ENCODE measurements at places on chromosomes 13 and 19.

DNA sequence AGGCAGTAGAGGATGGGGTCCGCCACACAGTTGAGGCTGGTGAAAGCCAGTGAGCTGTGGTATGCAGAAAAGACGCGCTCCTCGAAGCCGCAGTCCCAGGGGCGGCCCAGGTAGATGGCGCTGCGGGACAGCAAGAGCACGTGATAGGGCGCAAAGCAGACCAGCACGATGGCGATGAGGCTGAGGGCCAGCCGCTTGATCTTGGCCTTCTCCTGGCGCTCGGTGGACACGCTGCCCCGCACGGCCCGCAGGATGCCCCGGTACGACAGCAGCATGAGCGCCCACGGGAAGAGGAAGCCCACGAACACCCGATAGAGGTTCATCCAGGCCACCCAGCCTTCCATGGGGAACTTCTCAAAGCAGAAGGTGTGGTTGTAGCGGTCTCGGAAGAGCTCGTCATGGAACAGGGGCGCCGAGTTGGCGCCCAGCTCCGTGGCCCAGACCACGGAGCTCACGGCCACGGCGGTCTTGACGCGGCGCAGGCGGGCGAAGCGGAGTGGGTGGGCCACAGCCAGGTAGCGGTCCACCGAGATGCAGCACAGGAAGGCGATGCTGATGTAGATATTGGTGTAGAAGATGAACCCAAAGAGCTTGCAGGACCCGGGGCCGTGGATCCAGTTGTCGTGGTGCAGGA, 6.5 kb upstream of the OPA3 start:
- DNase-seq: no peak

DNA sequence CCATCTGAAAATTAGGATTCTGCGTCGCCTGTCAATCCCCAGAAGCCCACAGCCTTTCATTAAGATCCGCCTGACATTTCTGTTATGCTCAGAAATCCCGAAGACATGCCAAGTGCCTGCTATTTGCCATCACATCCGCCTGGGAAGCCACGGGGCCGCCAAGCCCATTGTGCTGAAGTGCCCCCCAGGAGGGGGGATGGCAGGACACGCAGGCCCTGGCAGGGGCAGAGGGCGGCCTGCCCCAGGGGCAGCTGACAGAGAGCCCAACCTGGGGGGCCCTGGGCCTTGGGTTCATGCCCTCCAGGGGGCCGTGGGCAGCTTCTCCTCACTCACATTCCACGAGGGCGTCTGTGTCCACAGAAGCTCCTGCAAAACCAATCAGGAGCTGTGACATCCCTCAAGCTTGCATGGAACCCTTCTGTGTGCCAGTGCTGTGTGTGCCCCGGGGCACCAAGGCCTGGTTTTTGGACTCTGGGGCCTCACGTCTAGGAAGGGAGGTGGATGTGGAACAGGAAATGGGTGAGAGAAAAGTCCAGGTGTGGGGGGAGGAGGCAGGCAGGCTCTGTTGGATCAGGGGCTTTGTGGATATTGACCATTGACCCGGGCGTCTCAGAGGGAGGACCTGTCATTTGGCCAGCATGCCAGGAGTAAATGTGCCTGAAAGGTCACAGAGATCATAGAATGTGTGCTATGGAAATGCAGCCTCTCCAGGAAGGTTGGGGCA, 122.9 kb downstream of the URI1 start:
- no peak for DNase-seq

DNA sequence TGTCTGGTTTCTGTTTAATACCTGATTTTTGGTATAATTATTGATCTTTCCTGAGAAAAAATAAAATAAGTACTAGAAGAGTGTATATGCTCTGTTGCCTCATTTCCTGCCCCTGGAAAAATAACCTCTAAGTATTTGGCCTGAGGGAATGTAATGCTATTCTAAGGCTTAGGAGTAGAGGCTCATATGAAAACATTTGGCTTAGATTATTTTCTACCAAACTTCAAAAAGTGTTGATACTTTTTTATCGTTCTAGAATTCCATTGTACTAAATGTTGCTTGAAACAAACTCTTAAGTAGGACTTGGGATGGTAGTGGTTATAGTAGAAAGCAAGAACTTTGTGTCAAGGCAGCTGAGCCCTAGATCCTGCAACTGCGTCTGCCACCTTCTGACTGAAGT, 57.8 kb downstream of the COG3 start:
- DNase-seq: no peak

GRCh38 chr13:24625331-24625731, 54.9 kb upstream of the ATP12A start:
- DNase-seq: no peak

DNA sequence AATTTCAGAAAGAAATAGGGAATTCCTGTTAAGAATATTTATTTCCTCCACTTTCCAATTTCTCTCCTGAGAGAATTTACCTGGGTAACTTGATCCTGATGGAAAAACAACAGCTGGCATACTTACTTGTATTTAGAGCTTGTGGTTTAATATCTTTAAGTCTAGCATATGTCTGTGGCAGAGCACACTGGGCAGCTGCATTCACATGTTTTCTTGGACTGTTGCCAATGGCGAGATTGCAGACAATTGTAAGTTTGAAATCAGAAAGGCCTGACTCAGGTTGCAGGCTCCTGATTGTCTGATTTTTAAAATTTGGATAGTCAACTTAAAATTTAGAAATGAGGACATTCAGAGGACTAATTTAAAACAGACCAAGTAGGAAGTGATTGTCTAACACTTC, 66.9 kb downstream of the NHLRC3 start:
- no peak for DNase-seq

DNA sequence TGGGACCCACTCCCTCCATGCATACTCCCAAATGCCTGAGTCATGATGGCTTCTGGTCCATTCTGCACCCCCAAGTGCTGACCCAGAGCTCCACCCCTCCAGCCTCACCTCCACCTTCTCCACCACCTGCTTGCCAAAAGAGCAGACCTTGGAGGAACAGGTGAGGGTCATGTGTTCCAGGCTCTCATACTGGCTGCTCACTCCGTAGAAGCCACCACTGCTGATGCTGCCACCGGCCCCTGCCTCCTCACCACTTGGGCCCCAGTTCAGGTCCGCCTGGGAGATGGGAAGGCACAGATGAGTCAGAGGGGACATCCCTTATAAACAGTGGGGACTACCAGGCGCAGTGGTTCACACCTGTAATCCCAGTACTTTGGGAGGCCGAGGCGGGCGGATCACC, 7.9 kb downstream of the CD37 start:
- DNase-seq: no peak

DNA sequence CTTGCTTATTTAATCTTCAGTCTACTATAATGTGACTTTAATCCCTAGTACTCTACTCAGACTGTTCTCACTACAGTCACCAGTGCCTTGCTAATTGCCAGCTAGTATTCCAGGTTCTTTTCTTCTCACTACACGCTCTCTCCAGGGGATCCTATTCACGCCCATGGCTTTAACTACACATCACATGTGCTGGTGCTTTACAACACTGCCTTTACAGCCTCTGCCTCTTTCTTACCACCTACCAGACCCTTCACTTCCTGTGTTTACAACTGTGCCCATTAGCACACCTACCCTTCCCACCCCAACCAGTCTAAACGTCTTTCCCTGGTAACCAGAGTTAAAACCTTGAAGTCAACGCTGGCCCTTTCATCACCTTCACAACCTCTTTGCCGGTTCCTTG, 249.5 kb downstream of the DNAJC15 start:
- no peak for DNase-seq

GRCh38 chr19:46785980-46786235, 2.5 kb downstream of the SLC1A5 start:
- no peak for DNase-seq

GRCh38 chr13:46531953-46532352, 21.0 kb upstream of the LRCH1 start:
- no peak for DNase-seq

DNA sequence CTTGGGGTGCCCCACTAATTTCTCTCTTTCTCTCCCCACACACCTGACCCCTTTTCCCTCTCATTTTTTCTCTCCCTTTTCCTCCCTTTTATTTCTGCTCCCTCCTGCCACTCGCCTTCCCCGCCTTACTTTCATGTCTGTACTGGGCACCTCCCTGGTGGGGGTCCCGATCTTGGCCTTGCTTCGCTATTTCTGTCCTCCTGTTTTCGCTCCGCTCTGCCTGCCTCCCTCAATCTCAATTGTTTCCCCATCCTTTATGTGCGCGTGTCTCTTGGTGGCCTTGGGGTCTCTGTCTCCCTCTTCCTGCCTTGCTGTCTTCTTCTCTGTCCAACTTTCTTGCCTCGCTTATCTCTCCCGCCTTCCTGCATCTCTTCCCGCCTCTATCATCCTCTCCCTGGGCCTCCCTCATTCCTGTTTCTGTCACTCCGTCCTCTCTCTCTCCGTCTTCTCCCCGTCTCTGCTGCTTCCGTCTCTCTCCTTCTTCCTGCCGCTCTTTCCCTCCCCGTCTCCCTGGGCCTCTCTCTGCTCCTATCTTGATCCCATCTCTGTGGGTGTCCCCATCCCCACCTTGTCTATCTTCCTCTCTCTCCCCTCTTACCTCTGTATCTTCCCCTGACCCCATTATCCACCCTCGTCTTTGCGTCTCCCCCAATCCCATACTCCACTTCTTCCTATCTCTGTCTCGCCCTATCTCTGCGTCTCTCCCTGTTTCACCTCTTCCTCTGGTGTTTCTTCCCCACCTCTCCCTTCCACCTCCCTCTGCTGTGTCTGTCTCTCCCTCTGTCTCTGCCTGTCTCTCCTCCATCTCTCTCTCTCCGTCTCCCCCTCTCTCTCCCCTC, 4.0 kb downstream of the GRIN2D start:
- DNase-seq: no peak

DNA sequence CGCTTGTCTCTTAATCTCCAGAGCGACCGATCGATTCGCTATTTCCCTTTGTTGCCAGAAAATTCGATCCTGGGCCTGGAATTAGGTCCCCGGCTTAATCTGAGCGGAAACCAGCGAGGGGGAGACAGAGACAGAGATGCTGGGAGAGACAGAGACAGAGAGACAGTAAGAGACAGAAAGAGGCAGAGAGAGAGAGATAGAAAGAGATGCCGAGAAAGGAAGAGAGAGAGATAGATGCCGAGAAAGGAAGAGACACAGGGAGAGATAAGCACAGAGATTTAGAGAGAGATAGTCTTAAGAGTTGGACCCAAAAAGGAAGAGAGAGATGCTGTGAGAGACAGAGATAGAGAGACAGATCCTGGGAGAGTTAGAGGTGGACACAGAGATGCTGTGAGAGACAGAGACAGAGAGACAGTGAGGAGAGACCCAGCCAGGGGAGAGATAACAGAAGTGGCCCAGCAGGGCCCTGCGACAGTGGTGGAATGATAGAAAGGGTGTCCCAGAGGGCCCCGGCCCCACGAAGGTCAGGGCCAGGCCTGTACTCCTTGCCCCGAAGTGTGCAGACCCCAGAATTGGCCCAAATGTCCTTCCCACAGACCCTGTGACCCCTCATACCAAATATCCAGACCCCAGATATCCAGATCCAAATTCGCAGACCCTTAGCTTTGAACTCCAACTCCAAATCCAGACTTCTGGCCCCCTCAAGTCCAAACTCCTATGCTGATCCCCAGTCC, 1.3 kb downstream of the ERFL start:
- DNase-seq: no peak

DNA sequence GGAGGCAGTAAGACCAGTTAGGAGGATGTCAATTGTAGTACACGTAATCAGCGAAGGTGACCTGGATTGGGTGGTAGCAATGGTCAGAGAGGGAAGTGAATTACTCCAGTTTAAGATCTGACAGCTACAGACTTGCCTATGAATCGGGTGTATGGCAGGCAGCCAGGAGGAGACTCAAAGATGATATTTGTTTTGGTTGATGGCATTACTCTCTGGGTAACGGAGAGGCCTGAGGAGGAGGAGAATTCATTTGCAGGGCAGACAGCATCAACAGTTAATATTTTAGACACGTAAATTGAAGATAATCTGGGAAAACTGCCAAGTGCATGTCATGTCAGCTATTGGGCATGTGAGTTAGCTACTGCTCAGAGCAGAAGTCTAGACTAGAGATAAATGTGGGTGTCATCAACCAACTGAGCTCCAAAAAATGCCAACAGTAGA, 109.2 kb downstream of the SGCG start:
- no peak for DNase-seq

GRCh38 chr13:110737555-110737954, 24.1 kb downstream of the ING1 start:
- no peak for DNase-seq

- no peak for DNase-seq
These were observed 408.2 kb downstream of the COG6 start for GRCh38 chr13:40063703-40064102.

Data from GM12864 (cell line).